Renal cortical epithelial cell (primary cell): ENCODE measurements at places on chromosomes 11 and 22. TPM values are rescaled to one million over a fixed set of nuclear protein-coding genes. Genes with fewer than 3 reads are reported as not detected.

Gene SYT12
- 0.87 and 10.6 TPM in 2 replicates for total RNA-seq

DNA sequence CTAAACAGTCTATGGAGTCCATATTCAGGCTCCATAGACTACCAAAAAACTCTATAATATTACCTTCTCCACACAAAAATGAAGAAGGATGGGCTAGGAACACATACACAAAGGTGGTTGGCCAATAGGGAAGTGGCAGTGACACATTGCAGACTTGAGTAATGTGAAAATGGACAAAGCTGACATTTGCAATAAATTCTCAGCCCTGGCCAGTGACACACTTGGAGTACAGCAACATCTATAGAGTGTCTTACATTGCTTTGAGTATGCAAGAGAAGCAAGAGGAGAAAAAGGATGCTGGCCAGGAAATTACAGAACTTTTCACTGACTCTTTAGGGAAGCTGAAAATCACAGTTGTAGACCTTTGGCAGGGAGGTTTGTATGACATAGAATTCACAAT, 7.3 kb upstream of the OR52W1 start:
- no peak for DNase-seq

DNA sequence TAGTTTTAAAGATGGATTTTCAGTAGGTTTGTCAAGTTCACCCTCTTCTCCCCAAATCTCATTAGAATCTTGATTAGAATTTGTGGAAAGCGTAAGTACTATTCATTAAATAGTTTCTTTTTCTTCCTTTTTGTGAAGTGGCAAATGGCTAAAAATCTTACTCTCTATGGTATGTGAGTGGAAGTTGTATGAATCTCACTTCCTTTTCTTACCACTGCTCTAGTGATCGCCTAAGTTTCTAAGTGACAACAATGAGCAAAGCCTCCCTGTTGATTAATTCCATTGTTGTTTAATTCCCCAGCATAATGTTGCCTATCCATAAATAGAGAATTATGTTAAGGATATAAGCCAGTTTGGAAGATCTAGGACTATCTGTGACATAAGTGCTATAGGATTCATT, 82.7 kb downstream of the PGR start:
- no peak for DNase-seq

Gene SCN2B
- 0.35 and 1.2 TPM in 2 replicates for total RNA-seq

Gene FAM180B
- total RNA-seq, result not detected in 2 replicates

Gene GALNT18
- 15.6 and 18.4 TPM in 2 replicates for total RNA-seq
